ENCODE measurements at places on chromosomes 2 and 18.
A peak's percentile ranks its signal among the peaks of the same experiment; 100 is the strongest.

DNA sequence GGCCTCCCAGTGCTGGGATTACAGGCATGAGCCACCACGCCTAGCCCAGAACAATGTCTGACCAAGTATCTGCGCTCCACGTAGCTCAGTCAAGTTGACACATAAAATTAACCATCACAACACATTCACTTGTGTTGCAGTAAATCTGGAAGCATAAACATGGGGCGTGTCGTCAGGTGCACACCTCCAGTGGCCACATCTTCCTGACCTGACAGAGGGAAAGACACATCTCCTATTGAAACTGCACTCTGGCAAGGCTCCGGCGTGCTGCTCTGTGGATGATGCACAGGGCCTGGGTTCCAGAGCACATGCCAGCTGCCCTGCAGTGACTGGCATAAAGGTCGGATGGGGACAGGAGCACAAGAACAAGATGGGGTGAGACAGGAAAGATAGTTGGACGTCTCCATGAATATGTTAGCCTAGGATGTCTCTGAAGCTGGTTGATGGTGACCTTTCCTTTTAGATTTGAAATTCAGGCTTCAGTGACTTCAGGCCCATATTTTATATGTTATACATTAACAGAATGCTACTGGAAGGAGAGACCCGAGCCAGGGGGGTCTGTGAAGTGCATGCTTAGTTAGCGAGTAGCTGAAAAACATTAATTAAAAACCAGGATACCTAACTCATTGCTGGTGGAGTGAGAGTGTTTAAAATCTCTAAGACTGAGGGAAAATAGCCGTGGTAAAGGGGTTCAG lies 10.9 kb downstream of the IMPA2 start:
- no peak for DNase-seq

DNA sequence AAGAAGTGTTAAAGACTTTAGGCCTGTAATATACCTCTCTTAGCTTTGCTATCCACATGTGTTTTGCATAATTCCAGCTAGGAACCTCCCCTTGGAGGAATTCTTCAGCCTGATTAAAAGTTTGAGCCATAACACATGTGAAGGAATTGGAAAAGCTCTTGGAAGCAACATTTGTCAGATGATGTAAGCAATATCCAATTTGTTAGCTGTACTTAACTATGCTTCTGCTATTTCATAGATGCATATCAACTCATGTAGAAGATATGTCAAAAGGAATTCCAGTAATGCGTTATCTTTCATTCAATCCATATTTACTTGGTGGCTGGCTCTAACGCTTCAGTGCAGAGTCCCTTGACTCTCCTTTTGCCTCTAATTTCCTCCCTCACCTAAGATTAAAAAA lies 46.2 kb downstream of the PKP4 start:
- peak; percentile 89 for DNase-seq

GRCh38 chr2:1773883-1774282 lies 29.6 kb upstream of the PXDN start:
- no peak for DNase-seq

GRCh38 chr2:120846406-120847095 lies 110.9 kb downstream of the GLI2 start:
- DNase-seq, result no peak

DNA sequence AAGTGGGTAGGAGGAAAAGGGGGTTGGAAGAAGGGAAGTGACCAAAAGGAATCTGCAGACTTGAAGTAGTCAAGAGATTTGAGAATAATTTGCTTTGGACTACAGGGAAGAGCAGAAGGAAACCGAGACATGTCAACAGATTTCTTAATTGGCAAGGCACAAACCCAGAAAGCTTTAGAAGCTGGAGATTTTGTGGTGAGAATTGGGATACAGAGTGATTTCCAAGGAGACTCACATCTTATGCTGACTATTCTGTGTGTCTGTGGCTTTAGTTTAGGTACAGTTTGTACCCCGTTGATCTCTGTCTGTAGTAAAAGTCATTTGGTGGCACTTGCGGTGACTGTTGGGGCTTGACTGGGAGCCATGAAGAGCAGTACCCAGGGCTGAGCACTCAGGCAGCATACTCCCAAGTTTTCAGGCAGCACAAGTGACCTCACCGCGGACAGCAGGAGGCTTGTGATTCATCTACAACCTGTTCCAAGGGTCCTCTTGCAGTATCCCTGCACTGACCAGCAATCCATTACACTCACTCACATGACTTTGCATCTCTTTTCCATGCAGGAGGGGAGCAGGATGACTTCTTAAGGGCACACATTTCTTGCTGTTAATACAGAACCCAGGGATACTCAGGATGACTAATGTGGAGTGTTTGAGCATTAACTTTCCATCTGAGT lies 97.1 kb upstream of the TNP1 start:
- no peak for DNase-seq
